Stromal cell of bone marrow (primary cell): ENCODE measurements at places on chromosomes 12 and 14.

- DNase-seq, result peak; percentile 68
Measured at GRCh38 chr14:55715889-55716288, 135.9 kb downstream of the KTN1 start.

GRCh38 chr14:24195186-24196070, at the start of gene TM9SF1:
Gene TM9SF1, minus strand, starts transcription at chr14:24195441. Its CDS starts 422 bp downstream, at chr14:24195019.
- peak; percentile 72 for DNase-seq

- peak; percentile 5 for DNase-seq
Measured at GRCh38 chr14:103916636-103917262, 11.5 kb upstream of the TDRD9 start.

GRCh38 chr14:81797315-81797714, 263.7 kb upstream of the SEL1L start:
- no peak for DNase-seq

DNA sequence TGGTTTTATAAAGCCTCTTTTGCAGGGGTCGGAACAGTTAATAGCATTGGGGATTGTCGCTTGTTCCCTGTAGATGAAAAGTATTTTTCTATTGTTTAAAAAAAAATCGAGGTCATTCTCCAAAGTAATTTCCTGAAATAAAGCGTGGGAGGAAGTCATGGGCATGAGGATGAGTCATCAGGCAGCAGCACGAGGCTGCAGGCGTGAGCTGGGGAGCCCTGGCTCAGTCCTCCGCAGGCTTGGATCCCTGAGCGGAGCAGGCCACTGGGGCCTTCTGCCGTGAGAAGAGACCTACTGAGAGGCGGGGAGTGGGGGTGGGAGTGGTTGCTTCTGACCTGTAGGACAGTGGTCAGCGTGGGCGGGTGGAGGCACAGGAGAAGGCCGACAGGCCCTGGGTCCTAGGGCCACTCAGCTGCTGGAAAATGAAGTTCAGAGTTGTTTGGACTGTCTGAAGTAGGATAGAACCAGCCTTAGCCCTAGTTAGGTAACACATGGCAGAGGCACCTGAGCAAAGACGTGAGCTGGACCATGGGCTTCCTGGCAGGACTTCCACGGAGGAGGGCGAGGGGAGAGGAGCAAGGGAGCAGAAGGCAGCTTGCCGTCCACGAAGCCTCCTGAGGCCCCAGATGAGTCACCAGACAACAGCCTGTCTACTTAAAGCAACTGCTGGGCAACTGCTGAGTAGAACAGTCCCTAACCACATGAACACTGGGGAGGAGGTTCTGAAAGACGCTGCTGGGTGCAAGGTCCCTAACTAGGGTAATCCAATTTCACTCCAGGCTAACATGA, 21.1 kb upstream of the LGALS3 start:
- DNase-seq, result peak; percentile 98

GRCh38 chr12:68422956-68423574, 90.9 kb upstream of the MDM1 start:
- no peak for DNase-seq

GRCh38 chr12:57610554-57611107, 604 bp upstream of the ARHGEF25 start:
- no peak for DNase-seq

DNA sequence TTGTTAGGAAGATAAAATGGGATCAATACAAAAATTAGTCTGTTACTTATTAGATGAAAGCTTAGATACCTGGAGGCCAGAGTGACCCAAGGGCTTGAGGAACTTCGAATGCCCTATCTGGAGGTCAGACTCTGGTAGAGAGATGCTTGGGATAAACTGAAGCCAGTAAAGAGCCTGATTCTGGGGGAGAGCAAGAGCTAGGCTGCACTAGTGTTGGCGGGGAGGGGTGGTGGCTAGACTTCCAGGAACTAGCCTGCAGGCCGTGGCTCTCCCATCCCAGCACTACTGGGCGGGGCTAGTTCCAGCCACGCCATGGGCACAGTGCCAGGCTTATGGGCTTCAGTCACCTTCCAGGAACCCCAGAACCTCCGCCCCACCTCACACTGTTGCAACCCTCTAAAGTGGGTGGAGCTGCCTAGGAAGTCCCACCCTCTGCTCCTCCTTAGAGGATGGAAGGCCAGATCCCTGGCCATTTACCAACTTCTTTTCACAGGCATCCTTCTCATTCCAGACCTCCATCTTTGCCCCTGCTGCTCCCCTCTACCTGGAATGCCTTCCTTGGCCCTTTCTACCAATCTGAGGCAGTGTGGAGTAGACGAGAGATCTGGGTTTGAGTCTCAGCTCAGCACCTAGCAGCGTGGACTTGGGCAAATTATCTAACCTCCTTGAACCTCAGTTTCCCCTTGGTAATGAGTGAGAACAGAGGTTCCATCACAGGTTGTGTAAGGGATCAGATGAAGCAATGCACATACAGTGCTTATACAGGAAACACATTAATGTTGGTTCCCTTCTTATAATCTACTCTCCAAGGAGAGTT, 6.3 kb upstream of the NFE2 start:
- DNase-seq, result no peak

GRCh38 chr14:100567877-100568163, 19.4 kb downstream of the BEGAIN start:
- DNase-seq, result no peak

DNA sequence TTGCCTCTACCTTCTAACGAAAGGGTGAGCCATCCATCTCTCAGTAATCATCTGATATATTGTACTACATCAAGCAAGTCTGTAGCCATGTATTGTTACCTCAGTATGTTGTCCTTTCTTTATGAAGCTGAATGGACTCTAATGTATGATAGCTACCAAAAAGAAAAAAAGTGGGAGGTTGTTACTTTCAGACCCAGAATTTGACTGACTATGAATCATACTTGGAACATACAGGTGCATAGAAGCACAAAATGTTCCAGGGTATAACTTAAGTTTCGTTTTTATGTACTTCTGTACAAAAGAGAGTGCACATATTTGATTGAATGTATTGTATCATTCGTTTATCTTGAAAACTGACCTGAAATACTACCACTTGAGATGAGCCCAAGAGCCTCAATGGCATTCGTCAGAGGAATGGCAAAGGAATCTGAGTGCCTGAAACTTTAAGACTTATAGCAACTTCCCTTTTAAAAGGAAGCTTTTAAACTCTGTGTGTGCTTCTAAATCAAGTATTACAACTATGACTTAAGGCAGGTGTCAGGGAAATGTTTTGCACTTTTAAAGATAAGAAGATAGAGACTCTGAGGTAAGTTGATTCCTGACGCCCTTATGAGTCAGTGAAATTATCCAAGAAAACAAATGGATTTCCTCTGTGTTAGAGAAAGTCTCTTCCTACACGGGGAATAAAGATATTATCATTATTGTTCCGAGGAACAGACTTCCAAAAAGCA, 951.5 kb downstream of the GALC start:
- DNase-seq, result no peak

- DNase-seq, result no peak
Measured at GRCh38 chr14:34356264-34356654, 105.8 kb downstream of the SPTSSA start.

GRCh38 chr14:98297567-98297966, 974.4 kb downstream of the BCL11B start:
- DNase-seq, result no peak
